Stimulated activated CD8-positive, alpha-beta memory T cell treated with anti-CD3 and anti-CD28 coated beads, Interleukin-4, amount 100 ng/mL, for 1 hour (primary cell): ENCODE measurements at places on chromosomes 6 and 20.

GRCh38 chr20:58065508-58066361 lies 162.7 kb downstream of the ANKRD60 start:
- DNase-seq, result no peak

- no peak for DNase-seq
These were observed 754 bp downstream of the TNF start for GRCh38 chr6:31575952-31576685.

DNA sequence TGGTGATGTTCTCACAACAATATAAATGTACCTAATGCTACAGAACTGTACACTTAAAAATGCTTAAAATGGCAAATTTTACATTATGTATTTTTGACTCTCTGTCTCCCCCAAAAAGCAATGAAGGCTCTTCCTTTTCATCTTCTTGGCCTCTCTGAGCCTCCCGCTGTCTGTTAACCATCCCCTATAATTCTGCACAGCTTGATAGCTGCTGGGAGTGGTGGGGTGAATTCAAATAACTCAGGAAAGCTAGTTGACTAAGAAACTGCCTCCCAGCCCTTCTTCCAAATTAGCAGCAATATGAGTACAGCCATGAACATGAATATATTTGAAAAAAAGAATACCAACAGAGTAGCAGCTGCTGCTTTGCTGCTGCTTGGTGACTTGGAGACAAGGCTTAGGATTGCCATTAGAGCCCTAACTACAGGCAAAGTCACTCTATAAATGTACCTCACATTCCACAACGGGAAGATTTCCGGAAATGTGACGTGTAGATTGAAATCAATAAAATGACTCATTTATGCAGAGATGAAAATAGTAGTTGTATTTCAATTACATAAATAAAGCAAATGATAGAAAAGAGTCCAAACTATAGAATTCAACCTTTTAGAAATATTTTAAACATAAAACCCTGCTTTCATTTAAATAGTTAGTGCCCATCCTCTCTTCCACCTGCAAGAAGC lies 200.1 kb upstream of the HEY2 start:
- DNase-seq, result no peak

- DNase-seq, result no peak
These were observed 37.1 kb downstream of the SERPINB1 start for GRCh38 chr6:2804516-2804915.

DNA sequence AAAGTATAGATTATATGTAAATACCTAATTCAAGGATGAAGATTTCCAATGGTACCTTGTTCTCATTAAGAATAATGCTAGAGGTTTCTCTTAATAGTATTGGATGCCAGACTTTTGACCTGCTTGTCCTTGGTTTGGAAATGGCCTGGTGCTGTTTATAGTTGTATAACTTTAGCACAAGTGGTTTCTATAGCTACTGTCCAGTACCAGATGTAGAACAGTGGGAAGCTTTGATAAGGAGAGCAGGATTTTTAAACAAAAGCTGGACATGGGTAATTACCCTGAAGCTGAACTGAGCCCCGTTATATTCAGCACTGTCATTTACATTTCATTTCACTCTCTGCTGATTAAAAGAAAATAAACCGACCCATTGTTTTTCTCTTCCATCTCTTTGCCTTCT lies 43.7 kb downstream of the TRMT11 start:
- no peak for DNase-seq

GRCh38 chr20:53731595-53731994 lies 138.0 kb upstream of the ZNF217 start:
- DNase-seq, result no peak

GRCh38 chr6:36387440-36388303 lies at the start of gene ETV7:
Gene ETV7, minus strand, starts transcription at chr6:36387669. Its CDS starts 128 bp downstream, at chr6:36387541.
- no peak for DNase-seq

- DNase-seq, result no peak
These were observed 29.7 kb downstream of the STK35 start for GRCh38 chr20:2131366-2131765.

- no peak for DNase-seq
These were observed 1040.7 kb upstream of the ADGRB3 start for GRCh38 chr6:67594366-67594765.

- DNase-seq, result no peak
These were observed 496.2 kb upstream of the JAG1 start for GRCh38 chr20:11170025-11170424.

DNA sequence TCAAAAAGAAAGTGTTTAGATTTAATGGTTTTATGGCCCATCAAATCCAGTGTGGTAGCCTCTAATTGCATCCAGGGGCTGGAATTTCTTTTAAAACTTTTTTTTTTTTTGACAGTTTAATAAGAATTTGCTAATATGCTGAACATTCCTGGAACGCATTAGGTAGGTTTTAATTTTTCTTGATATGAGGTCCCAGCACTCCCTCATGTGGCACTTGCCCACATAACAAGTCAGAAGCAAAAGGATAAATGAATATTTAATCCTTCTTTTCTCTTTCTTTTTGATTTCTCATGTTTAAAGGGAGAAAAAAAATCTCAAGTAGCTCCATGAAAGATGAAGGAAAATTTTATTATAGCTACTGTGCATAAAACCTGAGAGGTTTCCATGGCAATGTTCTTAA lies 13.5 kb downstream of the HAO1 start:
- no peak for DNase-seq

DNA sequence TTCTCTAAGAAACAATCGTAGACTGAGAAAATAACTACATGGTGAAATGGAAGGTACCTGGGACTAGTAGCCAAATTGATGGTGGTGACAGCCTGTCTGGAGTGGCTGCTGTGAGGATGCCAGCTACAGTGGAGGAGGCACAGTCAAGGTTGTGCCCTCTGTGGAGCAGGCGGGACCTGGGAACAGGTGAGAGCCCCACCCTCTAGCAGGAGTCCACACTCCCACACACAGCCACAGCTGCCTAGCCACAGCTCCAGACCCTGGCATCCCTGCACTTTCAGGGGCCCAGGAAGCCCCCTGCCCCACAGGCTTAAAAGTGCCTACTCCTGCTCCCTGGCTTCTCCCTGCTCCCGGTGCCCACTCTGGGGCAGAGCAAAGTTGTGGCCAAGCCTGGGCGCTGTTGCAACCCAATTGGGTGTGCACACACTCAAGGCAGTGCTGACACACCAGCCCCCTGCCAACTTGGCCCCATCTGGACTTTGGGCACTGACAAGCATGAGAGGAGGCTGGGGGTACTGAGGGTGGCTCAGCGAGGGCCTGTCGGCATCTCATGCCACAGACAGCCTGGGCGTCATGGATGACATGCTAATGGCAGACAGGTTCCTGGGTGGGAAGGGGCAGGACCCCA lies 548.7 kb downstream of the TBC1D32 start:
- DNase-seq, result no peak

DNA sequence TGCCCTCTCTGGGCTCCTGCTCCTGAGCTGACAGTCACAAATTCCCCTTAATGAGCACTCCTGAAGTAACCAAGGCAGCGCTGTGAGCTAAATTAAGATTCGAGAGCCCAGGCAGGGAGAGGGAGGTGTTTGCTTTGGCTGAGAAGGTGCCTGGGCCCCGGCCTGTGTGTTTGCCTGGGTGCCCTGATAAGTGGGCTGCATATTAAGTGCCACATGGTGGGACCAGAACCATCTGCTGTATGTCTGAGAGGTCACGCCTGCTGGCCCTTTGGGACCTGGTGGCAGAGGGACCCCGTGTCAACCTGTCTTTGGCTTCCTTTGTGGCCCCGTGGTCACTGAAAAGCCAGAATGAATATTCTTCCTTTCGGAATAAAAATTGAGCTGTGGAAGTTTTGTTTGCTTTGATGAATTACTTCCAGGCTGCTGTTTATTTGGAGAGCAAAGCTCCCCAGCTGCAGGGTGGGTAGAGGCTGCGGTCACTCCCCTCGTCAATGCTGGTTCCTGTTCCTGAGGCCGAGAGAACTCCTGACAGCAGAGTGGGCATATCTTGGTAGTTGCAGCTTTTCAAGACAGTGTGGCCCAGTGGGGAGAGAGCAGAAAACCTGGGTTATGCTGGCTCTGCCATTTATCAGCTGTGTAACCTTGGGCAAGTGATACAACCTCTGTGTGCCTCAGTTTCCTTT lies 17.5 kb upstream of the KCNK16 start:
- no peak for DNase-seq

DNA sequence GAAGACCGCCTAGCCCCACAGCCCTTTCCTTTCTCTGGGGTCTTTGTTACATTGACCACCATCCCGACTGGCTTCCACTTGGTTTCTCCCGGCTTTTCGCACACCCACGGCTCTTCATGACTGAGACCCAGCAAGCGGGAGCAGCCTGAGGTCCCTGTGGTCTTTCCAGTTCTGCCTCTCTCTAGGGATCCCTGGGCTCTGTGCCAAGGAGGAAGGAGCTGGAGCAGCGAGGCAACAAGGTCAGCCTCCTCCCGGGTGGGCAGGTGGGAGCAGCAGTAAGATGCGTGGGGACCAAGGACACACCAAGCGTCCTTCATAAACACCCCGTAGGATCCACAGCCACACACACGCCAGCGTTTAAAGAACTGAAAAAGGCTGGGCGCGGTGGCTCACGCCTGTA lies 29.6 kb upstream of the MRGBP start:
- DNase-seq, result no peak

GRCh38 chr6:149560736-149561135 lies 5.4 kb upstream of the GINM1 start:
- no peak for DNase-seq

DNA sequence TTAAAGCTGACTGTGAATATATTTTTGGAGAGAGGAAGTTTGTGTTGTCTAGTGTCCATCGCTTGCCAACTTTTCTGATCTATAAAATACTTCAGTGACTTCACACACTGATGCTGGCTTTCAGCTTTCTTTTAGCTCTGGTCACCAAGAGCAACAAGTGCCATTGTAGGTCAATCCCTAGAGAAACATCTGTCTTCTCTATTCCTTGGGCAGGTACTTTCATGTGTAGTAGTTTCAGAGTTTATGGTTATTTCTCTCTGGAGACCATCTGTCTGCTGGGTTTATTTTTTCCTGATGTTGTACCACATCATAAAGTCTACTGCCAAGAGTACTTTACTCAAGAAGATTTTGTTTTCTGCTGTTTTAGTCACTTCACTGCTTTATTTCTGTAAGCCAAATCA lies 249.9 kb downstream of the KHDC1L start:
- DNase-seq, result no peak

GRCh38 chr6:140107216-140107615 lies 732.8 kb upstream of the CITED2 start:
- no peak for DNase-seq

- DNase-seq, result no peak
These were observed 722.6 kb upstream of the NRSN1 start for GRCh38 chr6:23403460-23403859.

DNA sequence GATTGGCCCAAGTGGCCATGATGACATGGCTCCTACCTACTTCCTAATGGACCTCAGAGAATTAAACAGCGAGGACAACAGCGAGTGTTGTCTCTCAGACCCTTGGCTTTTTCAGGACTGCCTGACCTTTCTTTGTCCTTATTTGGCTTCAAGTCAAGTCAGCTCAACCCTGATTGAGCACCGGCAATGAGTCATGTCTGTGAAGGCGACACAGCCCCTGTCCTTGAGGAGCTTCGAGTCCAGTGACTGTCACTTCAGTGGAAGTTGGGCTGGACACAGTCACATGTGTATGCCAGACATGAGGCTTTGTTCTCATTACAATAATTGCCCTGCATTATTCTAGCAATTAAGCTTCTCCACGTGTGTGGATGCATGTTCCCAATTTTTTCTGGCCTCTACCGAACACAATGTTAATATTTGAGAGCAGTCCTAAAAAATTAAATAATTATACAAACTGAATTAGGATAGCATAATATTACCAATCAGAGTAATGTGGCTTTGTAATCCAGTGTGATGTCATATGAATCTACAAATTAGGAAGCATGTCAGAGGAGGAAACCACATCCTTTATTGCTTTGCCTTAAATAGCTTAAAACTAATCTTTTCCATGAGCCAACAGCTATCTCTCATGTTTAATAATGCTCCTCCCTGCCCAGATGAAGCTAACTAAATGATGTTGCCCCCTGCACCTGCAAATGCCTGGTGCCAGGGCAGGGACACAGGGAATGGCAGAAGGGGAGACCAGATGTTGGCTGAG lies 178.6 kb downstream of the CDH26 start:
- no peak for DNase-seq

- DNase-seq, result peak; percentile 29
These were observed 7.9 kb downstream of the NKX2-2 start for GRCh38 chr20:21505810-21506530.

DNA sequence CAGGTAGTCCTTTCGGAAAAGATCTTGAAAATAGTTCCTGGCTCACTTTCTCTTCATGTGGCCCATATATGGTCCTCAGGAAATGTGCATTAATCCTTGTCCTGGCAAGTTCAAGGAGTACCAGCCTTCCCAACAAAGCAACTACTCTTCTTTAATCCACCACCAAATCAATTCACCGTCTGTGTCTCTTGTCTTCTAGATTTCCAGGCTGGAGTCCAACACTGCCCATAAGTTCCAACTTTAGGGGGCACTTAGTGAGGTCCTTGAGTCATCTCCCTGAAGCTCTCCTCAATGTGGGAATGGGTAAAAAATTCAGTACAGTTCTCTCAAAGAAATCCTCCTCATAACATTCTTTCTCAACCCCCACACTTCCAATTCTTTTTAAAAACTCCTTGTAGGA lies 6.9 kb upstream of the DAAM2 start:
- DNase-seq, result no peak

DNA sequence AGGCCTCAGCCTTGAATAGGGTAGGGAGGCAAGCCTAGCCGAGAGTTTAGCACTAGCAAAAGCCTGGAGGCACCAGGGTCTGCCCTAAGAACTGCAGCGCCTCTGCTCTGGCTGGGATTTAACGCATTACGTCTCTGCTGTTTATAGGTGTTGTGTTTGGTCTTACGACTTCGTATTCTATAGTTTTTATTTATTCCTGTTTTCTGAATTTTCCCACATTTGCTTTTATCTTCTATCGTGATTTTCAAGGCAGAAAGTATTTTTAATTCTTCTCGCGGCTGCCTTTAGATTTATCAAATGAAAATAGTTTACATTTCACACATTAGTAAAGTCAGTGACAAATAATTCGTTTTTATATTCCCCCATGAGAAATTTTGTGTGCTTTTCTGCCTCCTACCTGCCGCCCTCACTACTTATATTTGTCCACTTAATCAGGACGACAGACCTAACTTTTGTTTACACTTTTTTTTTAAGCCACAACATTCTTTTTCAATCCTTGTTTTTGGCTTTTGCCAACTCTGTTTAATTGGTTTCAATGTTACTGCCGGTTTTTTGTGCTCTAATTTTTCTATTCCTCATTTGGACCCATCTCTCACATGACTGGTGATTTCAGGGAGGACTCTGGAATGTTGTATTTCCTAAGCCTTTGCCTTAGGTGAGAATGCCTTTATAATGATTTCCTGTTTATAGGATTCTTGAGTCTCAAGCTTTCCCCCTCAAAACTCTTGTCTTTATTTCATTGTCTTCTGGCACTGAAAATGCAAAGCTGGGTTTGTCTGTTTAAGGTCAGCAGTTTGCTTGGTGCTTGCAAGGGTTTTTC lies 1.3 kb upstream of the LZTS3 start:
- no peak for DNase-seq
